ENCODE measurements at places on chromosomes 6 and 20.

- no peak for DNase-seq
Observed at GRCh38 chr6:5771759-5772390, 234.8 kb downstream of the NRN1 start.

DNA sequence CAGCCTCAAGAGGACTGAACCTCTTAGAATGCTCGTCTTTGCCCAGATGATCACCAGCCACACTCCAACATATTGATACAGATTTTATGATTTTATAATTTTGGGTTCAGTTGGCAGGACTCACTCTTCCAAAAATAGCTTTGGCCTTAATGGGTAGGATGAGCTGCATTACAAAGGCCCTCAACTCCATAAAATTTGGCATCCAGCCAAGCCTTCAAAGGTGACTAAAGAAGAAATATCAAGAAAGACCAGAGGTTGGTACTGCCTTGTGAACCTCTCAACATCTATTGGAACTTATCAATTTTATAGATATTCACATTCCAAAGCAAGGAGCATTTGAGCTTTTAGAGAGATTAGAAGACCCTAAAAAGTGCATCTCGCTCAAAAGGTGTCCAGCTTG lies 48.4 kb upstream of the SNAP25 start:
- no peak for DNase-seq

- DNase-seq = no peak
Observed at GRCh38 chr6:170030821-170031471, 259.9 kb downstream of the DLL1 start.

GRCh38 chr20:35317416-35318210 lies 25.4 kb upstream of the FAM83C start:
- DNase-seq = no peak

- no peak for DNase-seq
Observed at GRCh38 chr6:158713469-158713868, 63.6 kb downstream of the SYTL3 start.

- no peak for DNase-seq
Observed at GRCh38 chr20:47315339-47316056, 41.0 kb downstream of the ZMYND8 start.

GRCh38 chr6:156865019-156865629 lies 87.9 kb downstream of the ARID1B start:
- DNase-seq = no peak

- DNase-seq = no peak
Observed at GRCh38 chr6:13649393-13649792, 34.3 kb downstream of the NOL7 start.
